Mammary epithelial cell (primary cell): ENCODE measurements at places on chromosomes 7 and 10. TPM values are rescaled to one million over a fixed set of nuclear protein-coding genes. Genes with fewer than 3 reads are reported as not detected.

Gene TMEM270
- not detected for total RNA-seq

Gene GBX1
- not detected in 2 replicates for total RNA-seq

Gene LDB1
- 56.4 and 77.1 TPM in 2 replicates for total RNA-seq

- peak; percentile 42 for DNase-seq
Measured at GRCh38 chr7:137999496-138000080, 2.3 kb downstream of the CREB3L2 start.

DNA sequence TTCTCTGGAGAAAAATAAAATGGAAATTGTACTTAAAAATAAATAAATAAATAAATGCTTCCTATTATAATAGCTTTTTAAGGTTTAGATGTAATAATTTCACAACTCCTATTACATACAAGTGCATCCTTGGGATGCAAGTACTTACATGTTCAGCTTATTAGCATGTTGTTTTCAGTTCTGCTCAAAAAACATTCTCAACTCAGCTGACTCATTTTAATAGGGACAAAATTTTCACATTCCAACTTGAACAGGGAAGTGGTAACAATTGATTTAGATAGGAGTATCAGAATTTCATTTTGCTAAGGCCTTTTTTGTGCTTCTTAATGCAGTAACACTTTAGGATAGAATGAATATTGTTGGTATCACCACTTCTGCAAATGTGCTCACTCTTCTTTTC, 16.7 kb upstream of the PAPSS2 start:
- DNase-seq, result peak; percentile 64

- DNase-seq, result no peak
Measured at GRCh38 chr7:1761097-1761496, 91.0 kb downstream of the ELFN1 start.

DNA sequence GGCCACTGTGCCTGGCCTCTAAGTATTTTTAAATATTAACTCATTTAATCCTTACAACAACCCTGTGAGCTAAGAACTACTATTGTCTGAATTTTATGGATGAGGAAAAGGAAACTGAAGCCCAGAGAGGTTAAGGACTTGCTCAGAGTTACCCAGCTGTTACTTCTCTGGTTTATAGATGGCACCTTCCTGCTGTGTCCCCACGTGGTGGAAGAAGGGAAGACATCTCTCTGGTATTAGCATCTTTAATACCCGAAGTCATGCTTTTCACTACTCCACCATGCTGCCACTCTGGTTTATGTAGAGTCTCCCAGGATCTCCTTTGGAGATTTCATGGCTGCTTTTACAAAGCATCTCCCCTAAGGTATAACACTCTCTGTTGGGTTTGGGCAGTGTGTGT, 105.5 kb upstream of the MKLN1 start:
- DNase-seq, result no peak

DNA sequence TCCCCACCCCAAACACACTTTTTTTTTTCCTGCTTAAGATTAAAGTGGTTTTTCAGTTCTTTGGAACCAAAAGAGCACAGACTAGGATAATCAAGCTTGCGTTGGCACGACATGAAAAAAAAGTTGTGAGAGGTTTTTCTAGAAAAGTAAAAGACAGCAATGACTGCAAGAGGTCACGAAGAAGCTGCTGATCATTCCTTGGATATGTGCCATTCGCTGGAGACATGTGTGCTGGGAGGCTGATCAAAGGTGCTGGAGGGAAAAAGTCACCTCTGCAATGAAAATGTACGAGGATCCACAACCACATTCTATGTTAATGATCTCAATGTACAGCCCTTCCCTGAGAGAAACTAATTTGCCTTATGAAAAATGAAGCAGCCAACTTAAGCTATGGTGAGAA, 5.4 kb downstream of the AKR1B1 start:
- DNase-seq, result no peak
